ENCODE measurements at places on chromosomes 16 and 17. TPM values are rescaled to one million over a fixed set of nuclear protein-coding genes. Genes with fewer than 3 reads are reported as not detected.

- no peak for DNase-seq
Observed at GRCh38 chr17:15648386-15648785, 28.9 kb upstream of the FBXW10B start.

- DNase-seq: no peak
Observed at GRCh38 chr16:49075709-49076108, 205.9 kb downstream of the CBLN1 start.

DNA sequence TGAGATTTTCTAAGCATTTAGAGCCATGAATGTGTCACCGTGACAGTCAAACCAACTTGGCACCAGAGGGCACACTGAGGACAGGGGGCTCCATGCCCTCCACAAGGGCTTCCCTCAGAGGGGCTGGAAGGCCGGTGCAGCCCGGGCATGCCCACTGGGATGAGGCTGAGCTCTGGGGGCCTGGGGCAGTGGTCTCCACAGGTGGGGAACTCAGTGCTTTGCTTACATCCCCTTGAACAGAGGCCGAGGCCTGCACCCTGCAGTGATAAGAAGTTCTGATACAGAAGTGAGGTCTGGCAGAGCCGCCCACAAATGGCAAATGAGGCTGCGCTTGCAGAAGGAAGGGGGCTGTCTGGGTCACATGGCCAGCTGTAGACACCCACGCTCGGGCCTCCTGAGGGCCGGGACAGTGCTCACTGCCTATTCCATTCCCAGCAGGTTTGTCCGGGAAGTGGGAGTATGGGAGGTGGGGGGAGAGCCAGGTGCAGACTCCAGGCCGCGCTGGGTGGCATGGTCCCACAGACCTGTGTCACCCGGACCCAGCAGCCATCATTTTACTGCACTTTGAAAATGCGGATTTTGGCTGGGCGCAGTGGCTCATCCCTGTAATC, 116.8 kb upstream of the CREBBP start:
- DNase-seq: no peak

DNA sequence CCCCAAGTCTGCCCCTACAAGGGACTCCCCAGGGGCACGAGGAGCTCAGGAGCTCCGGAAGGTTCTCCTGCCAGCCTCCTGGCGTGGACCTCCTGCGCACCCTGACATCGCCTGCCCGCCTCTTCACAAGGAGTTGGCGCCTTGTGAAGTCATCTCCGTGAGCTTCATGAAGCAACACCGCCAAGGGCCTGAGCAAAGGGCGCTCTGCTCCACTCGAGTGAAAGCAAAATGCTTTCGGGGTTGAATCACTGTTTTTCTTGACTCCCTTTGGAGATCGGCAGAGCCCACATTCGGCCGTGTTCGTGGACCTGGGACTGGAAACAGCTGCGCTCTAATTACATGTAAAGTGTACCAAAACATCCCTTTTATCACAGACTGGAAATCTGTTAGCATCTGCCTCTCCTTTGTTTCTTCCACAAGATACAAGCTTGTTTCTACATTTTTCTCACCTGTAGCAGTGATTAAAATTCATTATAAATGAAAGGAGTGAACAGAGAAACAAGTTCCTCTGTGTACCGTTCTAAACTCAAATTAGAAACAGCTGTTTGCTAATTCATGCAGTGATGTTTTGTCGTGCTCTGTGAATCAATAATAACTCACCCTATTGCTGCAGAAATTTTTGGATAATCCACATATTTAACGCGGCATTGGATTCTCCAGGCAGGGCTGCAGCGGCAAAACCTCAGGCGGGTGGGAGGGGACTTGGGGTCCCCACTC, 203.3 kb downstream of the ZNF423 start:
- peak; percentile 76 for DNase-seq

GRCh38 chr17:57889892-57890856, 40.3 kb upstream of the MRPS23 start:
- peak; percentile 94 for DNase-seq

- DNase-seq: no peak
Observed at GRCh38 chr16:78553268-78554039, 454.0 kb downstream of the WWOX start.

- no peak for DNase-seq
Observed at GRCh38 chr16:68973611-68974120, 130.3 kb downstream of the TANGO6 start.

GRCh38 chr16:11639925-11640899, 28.0 kb upstream of the SNN start:
- peak; percentile 84 for DNase-seq

Gene TBC1D3I
- not detected for total RNA-seq

Gene EVPLL
- total RNA-seq: not detected

DNA sequence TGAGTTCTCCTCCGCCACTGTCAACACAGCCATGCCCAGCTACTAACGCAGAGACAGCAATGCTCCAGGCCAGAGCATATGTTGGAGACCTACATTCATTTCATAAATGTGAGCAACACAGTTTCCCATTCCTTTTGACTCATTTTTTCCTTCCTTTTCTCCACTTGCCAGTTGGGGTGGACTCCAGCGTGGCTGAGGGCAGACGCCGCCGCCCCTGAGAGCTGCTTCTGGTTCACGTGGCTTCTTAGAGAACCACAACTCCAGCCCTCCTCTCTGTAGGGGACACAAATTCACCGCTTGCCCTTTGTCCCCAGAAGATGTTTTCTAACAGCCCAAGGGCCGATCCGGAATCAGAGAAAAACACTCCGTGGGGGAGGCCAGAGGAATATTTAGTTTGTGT, 45.8 kb upstream of the ZCCHC14 start:
- DNase-seq: no peak

DNA sequence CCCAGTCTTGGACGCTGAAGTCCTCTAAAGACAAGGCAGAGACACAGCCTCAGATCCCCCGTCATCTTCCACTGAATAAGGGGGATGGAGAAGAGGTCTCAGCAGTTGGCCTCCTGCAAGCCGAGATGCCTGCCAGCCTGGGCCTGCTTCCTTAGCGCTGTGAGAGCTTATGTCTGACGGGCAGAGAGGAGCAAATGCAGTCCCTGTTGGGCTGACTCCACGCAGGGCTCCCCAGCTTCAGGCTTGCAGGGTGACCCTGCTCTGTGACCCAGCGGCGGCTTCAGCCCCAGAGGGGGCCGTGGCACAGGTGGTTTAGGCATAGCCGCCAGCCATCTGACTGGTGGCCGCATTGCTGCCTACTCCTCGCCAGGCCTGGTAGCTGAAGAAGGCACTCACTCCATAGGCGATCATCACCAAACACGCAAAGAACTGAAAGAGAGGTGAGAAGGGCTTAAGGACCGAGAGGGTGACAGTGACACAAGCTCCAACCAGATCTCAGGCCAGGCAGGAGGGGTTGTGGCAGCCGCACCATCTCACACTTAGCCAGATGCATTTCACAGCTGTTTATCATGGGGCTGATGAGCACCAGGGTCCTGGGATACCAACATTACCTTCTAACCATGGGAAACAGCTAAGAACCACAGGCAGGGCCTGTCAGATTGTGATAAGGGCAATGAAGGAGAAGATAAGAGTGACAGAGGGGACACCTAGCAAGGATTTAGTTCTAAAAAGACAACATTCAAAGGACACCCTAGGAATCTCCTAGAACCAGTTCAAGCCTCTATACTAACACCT, 11.7 kb downstream of the ARL2BP start:
- no peak for DNase-seq

- DNase-seq: peak; percentile 78
Observed at GRCh38 chr16:14071576-14072271, 605 bp downstream of the MRTFB start.

GRCh38 chr16:22624038-22624799, 113.5 kb downstream of the NPIPB5 start:
- DNase-seq: no peak

DNA sequence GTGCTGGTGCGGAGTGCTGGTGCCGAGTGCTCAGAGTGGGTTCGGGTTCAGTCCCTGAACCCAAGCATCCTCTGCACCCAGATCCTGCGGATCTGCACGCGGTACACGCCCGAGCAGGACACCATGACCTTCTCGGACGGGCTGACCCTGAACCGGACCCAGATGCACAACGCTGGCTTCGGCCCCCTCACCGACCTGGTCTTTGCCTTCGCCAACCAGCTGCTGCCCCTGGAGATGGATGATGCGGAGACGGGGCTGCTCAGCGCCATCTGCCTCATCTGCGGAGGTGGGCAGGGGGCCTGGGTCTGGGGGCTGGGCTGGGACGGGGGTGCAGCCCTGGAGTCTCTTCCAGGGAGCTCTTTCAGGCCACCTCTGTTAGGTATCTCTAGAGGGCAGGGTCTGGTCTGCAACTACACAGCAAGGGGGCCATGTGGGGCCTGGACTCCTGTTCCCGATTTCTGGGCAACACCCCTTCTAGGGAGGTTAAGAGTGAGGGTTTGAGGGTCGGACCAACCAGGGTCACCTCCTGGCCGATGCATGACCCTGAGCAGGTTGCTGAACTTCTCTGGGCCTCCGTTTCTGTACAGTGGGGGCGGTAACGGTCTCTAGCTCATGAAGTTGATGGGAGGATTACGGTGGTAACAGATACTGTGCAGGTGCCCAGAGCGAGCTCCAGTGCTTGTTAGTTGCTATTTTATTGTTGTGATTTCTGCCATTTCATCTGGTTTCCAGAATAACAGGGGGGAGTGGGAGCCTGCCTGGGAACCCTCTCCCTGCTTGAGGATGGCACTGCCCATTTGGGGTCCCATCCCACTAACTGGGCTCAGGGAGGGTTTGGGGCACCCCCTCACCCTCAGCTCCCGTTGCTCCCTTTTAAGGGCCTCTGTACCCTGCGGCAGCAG, 10.1 kb downstream of the GJD3 start:
- DNase-seq: peak; percentile 26

Gene APOH
- not detected for total RNA-seq

- DNase-seq: no peak
Observed at GRCh38 chr16:87949071-87949744, 2.0 kb upstream of the BANP start.

DNA sequence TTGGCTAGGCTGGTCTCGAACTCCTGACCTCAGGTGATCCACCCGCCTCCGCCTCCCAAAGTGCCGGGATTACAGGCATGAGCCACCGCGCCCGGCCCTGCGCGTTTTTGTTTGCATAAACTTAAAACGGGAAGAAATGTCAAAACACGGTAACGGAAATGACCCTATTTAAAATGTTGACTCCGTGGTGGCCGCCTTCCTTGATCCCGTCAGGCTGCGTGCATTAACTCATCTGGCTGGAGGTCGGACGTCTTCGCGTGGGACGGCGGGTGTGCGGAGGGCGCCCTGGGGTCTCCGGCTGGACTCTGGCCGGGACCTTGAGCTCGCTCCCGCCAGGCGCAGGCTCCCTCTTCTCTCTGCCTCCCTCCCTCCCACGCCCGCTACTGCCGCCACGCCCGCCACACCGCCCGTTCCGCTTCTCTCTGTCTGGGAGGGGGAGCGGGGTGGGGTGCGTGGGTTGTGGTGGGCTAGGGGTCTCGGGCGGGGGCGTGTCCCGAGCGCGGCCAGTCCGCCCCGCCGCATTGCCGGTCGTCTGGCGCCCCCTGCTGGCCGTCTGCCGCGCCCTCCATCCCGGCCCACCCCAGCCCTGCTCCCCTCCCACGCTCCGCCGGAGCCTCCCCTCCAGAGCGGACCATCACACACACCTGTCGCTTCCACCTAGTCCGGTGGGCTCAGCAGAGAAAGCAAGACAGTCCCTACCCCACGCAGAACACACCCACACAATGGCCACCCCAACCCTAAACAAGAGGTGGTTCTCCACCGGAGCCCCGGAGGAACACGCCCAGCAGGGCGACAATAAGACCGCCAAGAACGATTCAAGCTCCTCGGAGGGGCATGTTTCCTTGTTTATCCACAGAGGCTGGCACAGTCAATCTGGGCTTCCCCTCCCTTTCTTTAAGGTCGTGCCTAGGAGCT, 1.2 kb upstream of the CCDC42 start:
- DNase-seq: peak; percentile 70

GRCh38 chr17:31269578-31269983, 27.5 kb downstream of the OMG start:
- no peak for DNase-seq

Gene MRM1
- 5.0 TPM for total RNA-seq

DNA sequence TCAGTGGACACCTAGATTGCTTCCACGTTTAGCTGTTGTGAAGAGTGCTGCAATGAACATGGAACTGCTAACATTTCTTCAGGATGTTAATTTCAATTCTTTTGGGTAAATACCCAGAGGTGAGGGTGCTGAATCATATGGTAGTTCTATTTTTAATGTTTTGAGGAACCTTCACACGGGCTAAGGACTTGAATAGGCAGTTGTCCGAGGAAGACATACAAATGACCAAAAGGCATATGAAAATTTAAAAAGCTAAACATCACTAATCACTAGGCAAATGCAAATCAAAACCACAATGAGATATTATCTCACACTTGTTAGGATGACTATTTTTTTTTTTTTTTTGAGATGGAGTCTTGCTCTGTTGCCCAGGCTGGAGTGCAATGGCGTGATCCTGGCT, 173.3 kb downstream of the PRKCB start:
- DNase-seq: no peak

Gene TOP2A
- total RNA-seq: 2.7 TPM

Gene RAMP2
- 31.2 TPM for total RNA-seq

DNA sequence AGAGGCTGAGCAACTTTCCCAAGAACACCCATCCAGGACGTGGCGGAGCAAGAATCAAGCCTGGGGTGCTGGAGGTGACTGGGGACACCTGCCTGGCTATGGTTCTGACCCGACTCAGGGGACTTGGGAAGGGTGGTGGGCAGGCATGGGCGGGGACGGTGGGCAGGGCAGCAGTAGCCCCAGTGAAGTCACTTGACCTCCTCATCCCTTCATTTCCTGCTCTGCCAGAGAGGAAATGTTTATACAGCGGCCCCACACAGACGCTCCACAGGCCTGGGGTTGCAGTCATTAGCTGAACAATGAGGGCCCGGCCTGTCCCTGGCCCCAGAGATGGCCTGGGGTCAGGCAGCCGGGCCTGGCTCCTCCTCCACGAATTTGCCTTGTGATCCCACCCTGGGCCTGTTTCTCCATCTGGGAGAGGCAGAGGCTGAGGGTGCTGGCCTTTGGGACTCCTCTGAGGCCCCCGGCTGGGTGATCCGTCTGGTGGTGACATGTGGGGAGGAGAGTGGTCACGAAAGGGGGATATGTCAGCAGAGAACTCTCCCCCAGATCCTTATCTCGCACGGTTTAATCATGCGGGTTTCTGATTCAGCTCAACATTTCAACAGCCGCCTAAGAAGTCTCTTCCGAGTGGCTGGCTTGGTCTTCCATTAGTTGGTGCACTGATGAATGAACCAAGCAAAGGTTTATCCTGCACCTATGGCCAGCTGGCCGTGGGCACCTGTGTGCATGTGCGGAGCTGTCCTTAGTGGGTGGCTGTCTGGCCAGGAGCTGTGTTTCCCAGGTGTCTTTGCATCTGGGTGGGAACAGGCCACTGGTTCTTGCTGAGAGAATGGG, 175.9 kb downstream of the IRF8 start:
- DNase-seq: no peak

Data from heart left ventricle (tissue), 16 donors.